Placental pericyte (primary cell): ENCODE measurements at places on chromosomes 12 and 14. TPM values are rescaled to one million over a fixed set of nuclear protein-coding genes. Genes with fewer than 3 reads are reported as not detected.

The NRXN3 gene
- 0.22 and 0.72 TPM in 2 replicates for total RNA-seq

The GNB3 gene
- 2.0 and 6.2 TPM in 2 replicates for total RNA-seq

The TMEM30B gene
- not detected in 2 replicates for total RNA-seq

The CLEC2A gene
- not detected in 2 replicates for total RNA-seq

The NTF3 gene
- 2.6 and 10.5 TPM in 2 replicates for total RNA-seq

The ADAM20 gene
- total RNA-seq: 1.4 and 1.8 TPM in 2 replicates

The TEAD4 gene
- total RNA-seq: 17.9 and 19.9 TPM in 2 replicates

The CDCA3 gene
- total RNA-seq: 0.66 and 43.2 TPM in 2 replicates

The MYH6 gene
- not detected in 2 replicates for total RNA-seq

The C12orf43 gene
- 13.9 and 16.4 TPM in 2 replicates for total RNA-seq

The TTC7B gene
- 39.1 and 42.2 TPM in 2 replicates for total RNA-seq

The IL31 gene
- not detected in 2 replicates for total RNA-seq

The PLA2G1B gene
- not detected in 2 replicates for total RNA-seq

The GALNT9 gene
- 0.22 and 0.29 TPM in 2 replicates for total RNA-seq

The OR10AD1 gene
- not detected in 2 replicates for total RNA-seq

The RPL36AL gene
- total RNA-seq: 93.6 and 363 TPM in 2 replicates

The MIPOL1 gene
- 4.4 and 13.5 TPM in 2 replicates for total RNA-seq

The NTN4 gene
- total RNA-seq: 5.5 and 16.3 TPM in 2 replicates

The TAS2R31 gene
- total RNA-seq: 7.3 and 7.7 TPM in 2 replicates

The CCDC184 gene
- 0.29 and 1.1 TPM in 2 replicates for total RNA-seq

The ASB2 gene
- 1.1 TPM in 1 of 2 replicates, not detected in the other for total RNA-seq

The RNASE7 gene
- total RNA-seq: not detected in 2 replicates

The ANO2 gene
- not detected in 2 replicates for total RNA-seq

The UBE3B gene
- 39.8 and 53.7 TPM in 2 replicates for total RNA-seq

The ST8SIA1 gene
- total RNA-seq: under 0.01 TPM in 1 of 2 replicates, not detected in the other

The LRRC10 gene
- not detected in 2 replicates for total RNA-seq

The OR4E2 gene
- total RNA-seq: not detected in 2 replicates

The SOX5 gene
- 20.5 and 22.5 TPM in 2 replicates for total RNA-seq

The ACADS gene
- total RNA-seq: 7.2 and 9.4 TPM in 2 replicates

The CEP128 gene
- 3.3 and 20.2 TPM in 2 replicates for total RNA-seq

The CCND2 gene
- 19.3 and 107 TPM in 2 replicates for total RNA-seq

The CIDEB gene
- 0.22 and 1.0 TPM in 2 replicates for total RNA-seq

The C1R gene
- total RNA-seq: 23.2 and 300 TPM in 2 replicates

The CABP1 gene
- total RNA-seq: not detected in 2 replicates

The ITGA7 gene
- total RNA-seq: under 0.01 and 0.14 TPM in 2 replicates

The NUBPL gene
- total RNA-seq: 9.0 and 12.5 TPM in 2 replicates

The SOAT2 gene
- not detected in 2 replicates for total RNA-seq

The ADCY4 gene
- 0.66 and 3.1 TPM in 2 replicates for total RNA-seq

The CNTN1 gene
- 0.43 TPM in 1 of 2 replicates, not detected in the other for total RNA-seq

The NXPH4 gene
- total RNA-seq: 1.4 and 1.8 TPM in 2 replicates

The C14orf93 gene
- 6.2 and 6.6 TPM in 2 replicates for total RNA-seq

The PAX9 gene
- not detected in 2 replicates for total RNA-seq

The CHD8 gene
- total RNA-seq: 43.8 and 83.0 TPM in 2 replicates

The NTS gene
- not detected in 2 replicates for total RNA-seq

The ANO6 gene
- total RNA-seq: 58.6 and 103 TPM in 2 replicates

The NRIP2 gene
- total RNA-seq: not detected in 2 replicates

The RNASE1 gene
- total RNA-seq: 0.43 TPM in 1 of 2 replicates, not detected in the other

The SERPINA3 gene
- under 0.01 and 0.14 TPM in 2 replicates for total RNA-seq

The ASIC1 gene
- total RNA-seq: 0.72 and 3.5 TPM in 2 replicates

The LIN7A gene
- 0.57 and 5.9 TPM in 2 replicates for total RNA-seq

The LRRIQ1 gene
- 0.29 TPM in 1 of 2 replicates, not detected in the other for total RNA-seq

The PITPNM2 gene
- 4.6 and 5.7 TPM in 2 replicates for total RNA-seq

The KRT83 gene
- not detected in 2 replicates for total RNA-seq

The AJUBA gene
- total RNA-seq: 50.4 and 91.7 TPM in 2 replicates

The NANOG gene
- total RNA-seq: under 0.01 and 0.14 TPM in 2 replicates
